IPS-NIHi11 (cell line): ENCODE measurements at places on chromosomes 16 and 17.

DNA sequence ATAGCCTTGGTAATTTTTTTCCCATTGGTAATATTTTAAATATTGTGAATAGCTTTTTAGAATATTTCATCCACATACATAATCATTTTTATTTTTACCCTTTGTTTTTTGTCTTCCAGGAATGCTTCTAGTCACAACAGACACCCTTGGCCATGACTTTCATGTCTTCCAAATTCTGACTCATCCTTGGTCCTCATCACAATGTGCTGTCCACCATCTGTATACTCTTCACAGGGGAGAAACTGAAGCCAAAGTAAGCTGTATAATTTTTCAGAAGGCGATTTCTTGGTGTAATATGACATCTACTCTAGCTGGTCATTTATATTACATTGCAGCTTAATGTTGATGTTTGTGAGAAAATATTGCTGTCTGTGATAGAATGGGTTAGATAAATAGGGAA is 269.4 kb downstream of the BCAS3 start:
- DNase-seq = no peak

- no peak for DNase-seq
Measured at GRCh38 chr17:68334393-68334792, 43.1 kb downstream of the ARSG start.

- no peak for DNase-seq
Measured at GRCh38 chr16:10967986-10968385, 23.6 kb downstream of the CLEC16A start.

- no peak for DNase-seq
Measured at GRCh38 chr17:56866496-56866895, 32.5 kb downstream of the DGKE start.

DNA sequence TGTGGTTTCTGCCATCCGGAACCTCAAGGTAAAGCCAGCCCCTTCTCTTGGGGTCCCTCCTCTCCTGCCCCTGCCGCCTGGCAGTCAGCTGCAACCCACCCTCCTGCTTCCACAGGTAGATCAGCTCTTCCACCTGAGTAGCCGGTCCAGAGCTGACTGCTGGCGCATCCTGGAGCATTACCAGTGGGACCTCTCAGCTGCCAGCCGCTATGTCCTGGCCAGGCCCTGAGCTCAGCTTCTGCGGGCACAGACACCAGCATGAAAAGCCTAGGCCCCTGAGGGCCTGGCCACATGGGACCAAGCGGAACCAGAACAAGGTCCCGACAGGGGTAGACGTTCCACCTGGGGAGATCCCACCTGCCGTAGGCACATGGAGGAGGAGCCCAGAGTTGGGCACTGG is 5.5 kb downstream of the PLSCR3 start:
- no peak for DNase-seq

DNA sequence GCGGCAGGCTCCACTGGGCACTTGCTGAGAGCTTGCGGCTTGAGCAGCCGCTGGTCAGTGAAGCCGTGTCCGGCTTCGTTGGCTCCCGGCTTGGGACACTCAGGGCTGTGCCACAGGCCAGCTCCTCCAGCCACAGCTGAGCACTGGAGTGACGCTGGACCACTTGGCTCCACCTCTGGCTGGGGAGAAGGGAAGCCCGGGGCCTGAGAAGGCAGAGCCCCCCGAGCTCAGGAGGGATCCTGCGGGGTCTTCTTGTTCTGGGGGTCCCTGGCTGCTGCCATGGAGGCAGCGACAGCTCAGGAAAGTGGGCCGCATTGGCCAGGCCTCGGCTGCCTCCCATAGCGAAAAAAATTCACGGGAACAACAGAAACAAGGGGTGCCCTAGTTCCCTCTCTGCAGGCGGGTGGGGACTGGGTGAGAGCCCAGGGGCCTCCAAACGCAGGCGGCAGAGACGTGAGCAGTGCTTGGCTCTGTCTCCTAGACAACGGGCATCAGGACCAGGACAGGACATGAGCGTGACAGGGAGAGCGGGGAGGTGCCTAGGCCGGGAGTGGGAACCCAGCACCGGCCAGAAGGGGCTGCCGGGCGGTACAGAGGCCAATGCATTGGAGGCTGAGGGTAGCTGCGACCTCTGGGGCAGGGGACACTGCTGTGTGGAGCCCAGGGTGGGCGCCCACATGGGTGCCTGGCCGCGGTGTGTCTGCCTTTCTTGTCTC is 37.7 kb downstream of the SLC7A5 start:
- DNase-seq = no peak

DNA sequence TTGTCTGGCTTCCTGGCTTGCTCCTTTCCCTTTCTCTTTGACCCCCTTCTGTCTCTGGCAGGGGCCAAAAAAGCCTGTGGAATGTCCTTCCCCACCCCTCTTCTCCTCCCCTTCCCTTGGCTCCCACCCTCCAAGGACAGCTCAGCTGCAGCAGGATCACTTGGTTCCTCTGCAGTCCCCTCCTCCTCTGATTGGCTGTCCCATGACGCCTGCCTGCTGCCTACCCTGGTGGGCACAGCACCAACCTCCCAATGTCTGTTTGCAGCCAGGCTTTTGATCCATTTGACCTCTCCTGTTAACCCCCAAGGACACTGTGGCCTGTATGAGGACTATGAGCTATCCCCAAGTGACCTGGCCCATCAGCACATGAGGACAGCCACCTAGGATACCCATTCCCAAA is 14.8 kb upstream of the MTMR4 start:
- DNase-seq = no peak

DNA sequence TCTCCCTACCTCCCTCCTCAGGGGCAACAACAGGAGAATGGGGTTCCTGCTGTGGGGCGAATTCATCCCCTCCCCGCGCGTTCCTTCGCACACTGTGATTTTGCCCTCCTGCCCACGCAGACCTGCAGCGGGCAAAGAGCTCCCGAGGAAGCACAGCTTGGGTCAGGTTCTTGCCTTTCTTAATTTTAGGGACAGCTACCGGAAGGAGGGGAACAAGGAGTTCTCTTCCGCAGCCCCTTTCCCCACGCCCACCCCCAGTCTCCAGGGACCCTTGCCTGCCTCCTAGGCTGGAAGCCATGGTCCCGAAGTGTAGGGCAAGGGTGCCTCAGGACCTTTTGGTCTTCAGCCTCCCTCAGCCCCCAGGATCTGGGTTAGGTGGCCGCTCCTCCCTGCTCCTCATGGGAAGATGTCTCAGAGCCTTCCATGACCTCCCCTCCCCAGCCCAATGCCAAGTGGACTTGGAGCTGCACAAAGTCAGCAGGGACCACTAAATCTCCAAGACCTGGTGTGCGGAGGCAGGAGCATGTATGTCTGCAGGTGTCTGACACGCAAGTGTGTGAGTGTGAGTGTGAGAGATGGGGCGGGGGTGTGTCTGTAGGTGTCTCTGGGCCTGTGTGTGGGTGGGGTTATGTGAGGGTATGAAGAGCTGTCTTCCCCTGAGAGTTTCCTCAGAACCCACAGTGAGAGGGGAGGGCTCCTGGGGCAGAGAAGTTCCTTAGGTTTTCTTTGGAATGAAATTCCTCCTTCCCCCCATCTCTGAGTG is 5.9 kb upstream of the LASP1NB start:
- no peak for DNase-seq

- DNase-seq = no peak
Measured at GRCh38 chr17:47855737-47856136, 4.8 kb upstream of the SP6 start.

DNA sequence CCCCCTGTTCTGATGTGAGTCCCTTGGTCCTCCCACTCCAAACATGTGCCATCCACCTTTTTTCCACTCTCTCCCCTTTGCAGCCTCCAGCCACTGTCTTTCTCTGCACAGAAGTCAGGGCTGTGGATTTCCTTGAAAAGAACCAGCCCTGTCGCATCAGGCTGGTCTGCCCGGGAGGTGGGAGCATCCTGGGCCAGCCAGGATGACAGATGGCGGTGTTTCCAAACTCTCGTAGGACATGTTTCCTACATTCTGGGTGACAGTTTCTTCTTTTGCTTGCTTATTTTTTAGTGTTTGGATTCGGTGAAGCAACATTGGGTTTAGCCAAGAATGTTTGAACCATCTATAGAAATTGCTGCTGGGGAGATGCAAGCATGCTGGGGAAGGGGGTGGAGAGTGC is 100.8 kb downstream of the CCDC182 start:
- DNase-seq = no peak

DNA sequence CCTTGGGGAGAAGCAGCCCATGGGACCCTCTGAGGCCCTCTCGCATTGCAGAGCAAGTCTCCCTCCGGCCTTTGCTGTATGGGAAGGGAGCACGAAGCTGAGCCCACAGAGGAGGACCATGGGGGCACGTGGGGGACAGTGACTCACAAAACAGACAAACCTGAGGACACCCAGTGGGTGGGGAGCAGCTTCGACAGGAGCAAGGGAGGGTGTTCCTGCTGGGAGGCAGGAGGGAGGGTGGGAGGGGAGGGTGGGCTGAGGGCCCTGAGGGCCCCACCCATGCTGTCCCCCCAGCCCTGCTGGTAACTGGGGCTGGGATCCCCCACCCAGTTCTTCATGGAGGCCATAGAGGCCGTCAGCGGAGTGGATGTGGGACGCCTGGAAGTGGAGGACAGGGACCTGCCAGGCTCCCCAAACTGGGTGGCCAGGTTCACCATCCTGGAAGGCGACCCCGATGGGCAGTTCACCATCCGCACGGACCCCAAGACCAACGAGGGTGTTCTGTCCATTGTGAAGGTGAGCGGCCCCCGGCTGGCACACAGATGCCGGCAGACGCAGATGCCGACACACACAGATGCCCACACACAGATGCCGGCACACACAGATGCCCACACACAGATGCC is 12.5 kb downstream of the SLC22A31 start:
- no peak for DNase-seq

DNA sequence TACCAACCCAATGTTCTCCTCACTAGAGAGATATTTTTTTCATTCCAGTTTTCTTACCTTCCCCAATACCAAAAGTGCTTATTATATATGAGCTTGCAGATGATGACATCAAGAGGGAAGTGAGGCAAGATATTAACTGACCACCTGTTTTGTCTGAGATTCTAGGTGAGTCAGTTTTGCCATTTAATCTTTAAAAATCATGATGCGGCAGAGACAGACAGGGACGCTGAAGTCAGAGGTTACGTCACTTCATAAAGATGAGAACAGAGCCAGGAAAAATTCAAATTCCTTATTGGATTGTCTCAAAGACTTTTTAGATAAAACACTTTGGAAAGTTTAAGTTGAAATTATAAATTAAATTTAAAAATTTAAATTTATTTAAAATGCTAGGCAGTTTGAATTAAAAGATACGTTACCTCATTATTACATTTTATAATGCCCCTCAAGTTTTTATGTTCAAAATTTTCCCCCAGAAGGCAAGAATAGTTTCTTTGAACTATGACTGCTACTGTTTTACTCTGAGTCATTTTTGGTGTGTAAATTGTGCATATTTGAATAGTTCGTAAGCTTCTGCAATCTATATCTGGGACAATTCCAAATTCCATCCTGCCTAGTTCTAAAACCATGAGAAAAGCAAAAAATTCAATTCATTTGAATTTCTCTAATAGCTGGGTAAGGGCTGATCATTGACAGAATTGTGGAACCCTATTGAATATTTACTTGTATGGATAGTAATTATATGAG is 839.6 kb upstream of the GOT2 start:
- no peak for DNase-seq

- no peak for DNase-seq
Measured at GRCh38 chr17:30273373-30273772, 18.4 kb downstream of the BLMH start.

DNA sequence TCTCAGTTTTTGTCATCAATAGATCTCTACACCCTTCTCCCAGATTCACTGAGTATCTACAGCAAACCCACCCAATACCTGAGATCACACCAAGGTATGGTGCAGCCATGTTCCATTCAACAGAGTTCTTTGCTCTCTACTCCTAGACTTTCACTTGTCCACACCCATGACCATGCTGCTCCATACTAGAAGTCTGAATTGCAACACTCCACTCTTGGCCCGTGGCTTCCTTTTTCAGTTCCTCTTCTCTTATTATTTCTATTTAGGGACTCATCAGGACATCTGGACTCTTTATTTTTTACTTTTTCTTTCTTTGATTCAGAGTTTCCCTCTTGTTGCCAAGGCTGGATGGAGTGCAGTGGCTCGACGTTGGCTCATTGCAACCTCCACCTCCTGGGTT is 37.1 kb downstream of the YWHAE start:
- no peak for DNase-seq

- DNase-seq = peak; percentile 84
Measured at GRCh38 chr17:19003543-19004420, 782 bp downstream of the FAM83G start.

DNA sequence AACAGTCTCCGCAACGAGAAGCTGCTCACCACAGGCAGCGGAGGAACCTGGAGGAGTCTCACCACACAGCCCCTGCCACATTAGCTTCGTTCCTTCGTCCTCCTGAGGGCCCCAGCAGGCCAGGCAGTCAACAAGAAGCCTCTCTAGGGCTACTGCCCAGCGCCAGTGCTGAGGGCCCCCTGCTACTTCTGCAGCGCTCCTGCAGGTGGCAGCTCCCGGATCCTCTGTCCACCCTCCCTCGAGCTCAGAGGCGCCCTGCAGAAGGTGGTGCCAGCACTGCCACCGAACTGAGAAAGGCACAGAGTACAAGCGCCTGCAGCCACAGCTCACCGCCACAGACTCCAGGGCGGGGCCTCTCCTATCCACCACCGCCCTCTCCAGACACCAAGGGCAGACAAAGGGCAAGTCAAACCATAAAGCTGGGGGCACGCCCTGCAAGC is 27.3 kb downstream of the KDM8 start:
- DNase-seq = no peak

DNA sequence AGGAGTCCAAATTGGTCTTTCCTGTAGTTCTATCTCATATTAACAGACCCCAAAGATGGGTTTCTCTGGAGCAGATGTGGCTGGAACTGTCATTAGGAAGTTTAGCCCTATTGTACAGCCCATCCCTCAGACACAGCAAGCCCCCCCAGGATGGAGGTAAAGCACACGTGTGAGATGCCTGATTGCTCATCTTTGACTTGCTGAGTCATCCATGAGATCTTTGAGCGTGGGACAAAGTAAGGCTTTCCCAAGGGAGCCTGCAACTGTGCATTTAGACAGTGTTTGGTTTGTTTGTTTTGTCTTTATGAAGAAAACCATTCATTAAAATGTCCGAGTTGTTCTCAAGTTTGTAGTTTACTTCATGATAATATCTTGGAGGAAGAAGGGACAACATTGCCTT is 145.3 kb upstream of the CDH13 start:
- DNase-seq = no peak
